NCI-H187 (cell line): ENCODE measurements at places on chromosomes 2 and 18.

- no peak for DNase-seq
Observed at GRCh38 chr2:1739961-1740715, 4.2 kb downstream of the PXDN start.

GRCh38 chr2:142052220-142052863, 78.5 kb downstream of the LRP1B start:
- DNase-seq, result no peak

- no peak for DNase-seq
Observed at GRCh38 chr2:120592084-120592483, 143.6 kb upstream of the GLI2 start.

GRCh38 chr2:215430528-215431187, 5.2 kb downstream of the FN1 start:
- DNase-seq, result no peak

GRCh38 chr18:54672846-54673475, 81.9 kb downstream of the DYNAP start:
- DNase-seq, result no peak

DNA sequence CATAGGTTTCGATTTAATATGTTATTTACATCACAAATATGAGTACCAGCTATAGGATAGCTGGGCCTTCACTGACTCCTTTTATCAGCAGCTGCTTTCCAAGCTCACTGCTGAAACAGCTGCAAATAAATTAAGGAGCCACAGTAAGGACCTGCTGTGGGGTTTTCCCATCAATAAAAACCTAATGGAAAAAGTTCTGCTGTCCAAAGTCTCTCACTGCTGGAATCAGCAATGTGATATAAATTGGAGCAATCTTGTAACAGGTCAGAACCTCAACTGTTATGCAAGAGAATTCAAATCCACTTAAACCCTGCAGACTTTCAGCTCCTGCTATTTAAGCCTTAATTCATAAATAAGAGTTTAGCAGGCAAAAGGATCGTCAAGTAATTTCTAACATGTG, 61.3 kb downstream of the NEB start:
- no peak for DNase-seq
